ENCODE measurements at places on chromosomes 4 and X.

- DNase-seq = peak; percentile 32
Observed at GRCh38 chr4:168637872-168638756, 141.3 kb downstream of the PALLD start.

GRCh38 chrX:154596290-154596929 is 11.5 kb downstream of the CTAG1A start:
- no peak for DNase-seq

DNA sequence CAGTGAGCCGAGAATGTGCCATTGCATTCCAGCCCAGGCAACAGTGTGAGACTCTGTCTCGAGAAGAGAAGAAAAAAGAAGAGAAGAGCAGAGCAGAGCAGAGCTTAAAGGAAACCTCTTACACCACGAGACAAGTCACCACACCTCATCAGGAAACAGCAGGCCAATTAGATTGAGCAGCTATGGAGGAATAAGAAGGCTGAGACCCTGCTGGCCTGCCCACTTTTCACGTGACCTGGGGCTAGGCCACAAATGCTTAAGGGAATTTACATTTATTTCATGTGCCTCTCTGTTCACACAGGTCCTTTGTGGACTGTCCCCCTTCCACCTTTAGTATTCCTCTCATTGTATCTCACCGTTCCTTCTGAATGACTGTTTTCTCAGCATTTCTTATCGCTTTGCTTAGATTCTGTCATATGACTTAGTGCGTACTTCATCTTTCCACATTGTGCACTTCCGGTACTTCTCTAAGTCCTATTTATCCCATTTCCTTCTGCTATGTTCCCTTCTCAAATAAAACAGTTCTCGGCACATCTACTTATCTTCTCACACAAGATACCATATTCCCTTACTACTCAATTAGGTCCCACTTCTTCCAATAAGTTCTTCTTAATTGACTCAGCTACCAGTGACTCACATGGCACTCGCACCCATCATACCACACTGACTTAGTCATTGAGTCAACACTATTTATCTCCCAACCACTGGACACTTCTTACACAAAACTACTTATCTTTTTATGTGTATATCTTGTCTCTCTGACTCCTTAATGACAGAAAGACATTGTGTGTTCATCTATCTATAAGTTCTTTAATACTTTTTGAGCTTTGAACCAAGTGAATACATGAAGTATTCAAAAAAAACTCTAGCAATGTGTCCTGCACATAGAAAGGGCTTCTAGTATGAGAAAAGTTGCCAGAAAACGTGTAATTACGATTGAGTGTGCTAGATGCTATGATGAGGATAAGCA is 11.0 kb downstream of the CUL4B start:
- peak; percentile 83 for DNase-seq

- DNase-seq = peak; percentile 23
Observed at GRCh38 chr4:113878668-113879067, 100.8 kb downstream of the ARSJ start.

- DNase-seq = no peak
Observed at GRCh38 chr4:182065255-182065654, 177.9 kb upstream of the TENM3 start.

- DNase-seq = no peak
Observed at GRCh38 chr4:3716631-3717235, 49.5 kb upstream of the ADRA2C start.

DNA sequence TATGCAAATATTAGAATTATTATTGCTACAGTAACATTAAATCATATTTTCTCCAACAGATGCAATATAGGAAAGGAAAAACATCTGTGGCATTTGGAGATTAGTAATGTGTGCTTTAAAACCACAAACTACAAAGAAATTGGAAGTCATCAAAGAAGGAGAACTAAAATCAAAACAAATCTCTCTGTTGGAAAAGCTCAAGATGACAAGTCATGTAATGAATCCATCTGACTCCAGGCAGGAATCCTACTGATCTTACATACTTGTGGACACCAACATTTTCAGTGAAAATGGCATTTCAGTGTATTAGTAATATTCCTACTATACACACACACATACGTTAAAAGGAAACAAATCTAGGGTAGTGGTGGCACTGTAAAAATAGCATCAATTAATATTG is 98.2 kb downstream of the SLC39A8 start:
- DNase-seq = no peak

DNA sequence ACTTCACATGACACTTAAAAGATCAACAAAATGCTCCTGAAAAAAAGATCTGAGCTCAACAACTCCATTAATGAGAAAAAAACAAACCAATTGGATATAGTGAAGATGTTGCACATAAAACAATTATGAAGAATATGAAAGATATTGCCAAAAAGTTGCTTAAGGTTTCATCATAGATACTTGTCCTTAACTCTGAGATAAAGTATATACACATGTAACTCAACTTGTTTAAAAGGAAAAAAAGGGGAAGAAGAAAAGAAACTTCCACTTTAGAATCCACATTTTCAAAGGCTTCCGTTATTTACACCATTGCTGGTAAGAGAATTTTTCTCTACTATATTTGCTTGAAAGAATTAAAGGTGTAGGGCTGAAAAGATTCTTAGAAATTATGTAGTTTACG is 2.7 kb downstream of the AFAP1 start:
- DNase-seq = no peak

- DNase-seq = no peak
Observed at GRCh38 chr4:31968842-31969241, 1248.7 kb downstream of the PCDH7 start.

DNA sequence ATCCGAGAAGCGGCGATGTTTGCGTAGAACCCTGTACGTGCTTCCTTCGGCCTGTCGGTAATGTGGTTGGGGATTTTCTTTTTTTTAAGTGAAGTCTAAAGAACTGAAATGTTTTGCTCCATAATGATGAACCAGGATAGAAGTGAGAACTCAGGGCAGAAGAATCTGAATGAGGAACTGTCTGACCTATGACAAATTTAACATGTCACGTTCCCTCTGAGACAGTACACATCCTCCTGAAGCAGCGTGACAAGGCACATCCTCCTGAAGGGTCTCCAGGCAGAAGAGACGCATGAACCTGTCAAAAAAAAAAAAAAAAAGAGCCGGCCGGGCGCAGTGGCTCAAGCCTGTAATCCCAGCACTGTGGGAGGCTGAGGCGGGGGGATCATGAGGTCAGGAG is 6.2 kb downstream of the CSF2RA start:
- DNase-seq = no peak

DNA sequence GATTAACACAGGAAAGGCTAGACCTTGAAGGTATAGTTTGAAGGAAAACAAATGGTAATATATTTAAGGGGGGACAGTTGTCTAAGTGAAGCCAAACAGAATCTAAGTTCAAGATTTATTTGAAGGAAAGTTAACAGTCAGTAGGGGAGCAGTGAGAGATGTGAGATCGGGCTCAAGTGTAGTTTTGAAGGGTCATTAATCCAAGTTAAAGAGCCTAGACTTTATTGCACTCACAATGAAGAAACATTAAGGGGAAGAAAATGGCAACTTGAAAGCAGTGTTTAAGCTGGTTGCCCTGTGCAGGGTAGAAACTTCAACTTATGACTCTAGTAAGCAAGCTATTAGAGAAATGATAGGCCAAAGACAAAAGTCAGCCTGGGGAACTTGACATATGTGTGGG is 1952.2 kb downstream of the PCDH7 start:
- no peak for DNase-seq

DNA sequence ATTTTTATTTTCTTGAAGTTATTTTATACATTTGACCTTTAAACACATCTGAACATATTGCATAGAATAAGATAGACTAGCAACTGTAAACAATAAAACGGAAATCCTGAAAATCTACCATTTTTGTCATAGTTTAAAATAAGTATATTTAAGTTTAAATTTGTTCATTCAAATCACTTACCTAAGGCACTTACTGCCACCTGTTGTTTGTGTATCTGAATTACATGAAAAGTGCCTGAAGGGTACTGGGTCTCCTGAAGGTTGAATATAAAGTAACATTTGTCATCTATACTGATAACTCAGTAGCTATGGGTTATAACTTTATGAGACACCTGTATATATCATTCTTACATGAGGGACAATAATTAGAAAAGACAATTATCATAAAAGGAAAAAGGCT is 38.6 kb downstream of the TRPC5 start:
- no peak for DNase-seq

DNA sequence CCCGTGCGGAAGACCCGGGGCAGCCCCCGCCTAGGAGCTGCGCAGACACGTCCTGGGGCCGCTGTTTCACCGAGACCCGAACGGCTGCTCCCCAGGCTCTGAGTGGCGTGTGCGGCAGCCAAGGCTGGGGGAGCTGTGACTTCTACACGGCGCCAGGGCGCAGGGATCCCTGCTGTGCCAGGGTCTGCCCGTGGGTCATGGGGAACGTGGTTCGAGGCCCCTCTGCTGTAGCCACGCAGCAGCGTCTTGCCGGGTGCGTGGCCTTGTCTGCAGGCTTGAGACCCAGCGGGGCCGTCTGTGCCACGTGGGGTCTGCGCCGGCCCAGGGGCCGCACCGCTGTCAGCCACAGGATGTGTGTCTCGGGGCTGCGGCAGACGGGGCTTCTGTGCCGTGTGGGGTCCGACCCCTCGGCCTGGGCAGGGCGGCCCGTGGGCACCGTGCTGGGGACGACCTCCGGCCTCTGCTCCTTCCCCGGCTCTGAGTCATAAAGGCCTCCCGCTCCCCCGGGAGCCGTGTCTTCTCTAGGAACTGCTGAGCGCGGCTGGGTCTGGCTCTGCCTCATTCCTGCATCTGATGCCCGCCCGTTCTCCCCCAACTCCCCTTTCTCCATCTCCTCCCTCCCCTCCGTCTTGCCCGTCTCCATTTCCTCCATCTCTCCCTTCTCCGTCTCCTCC is 12.7 kb upstream of the GTPBP6 start:
- DNase-seq = peak; percentile 11

DNA sequence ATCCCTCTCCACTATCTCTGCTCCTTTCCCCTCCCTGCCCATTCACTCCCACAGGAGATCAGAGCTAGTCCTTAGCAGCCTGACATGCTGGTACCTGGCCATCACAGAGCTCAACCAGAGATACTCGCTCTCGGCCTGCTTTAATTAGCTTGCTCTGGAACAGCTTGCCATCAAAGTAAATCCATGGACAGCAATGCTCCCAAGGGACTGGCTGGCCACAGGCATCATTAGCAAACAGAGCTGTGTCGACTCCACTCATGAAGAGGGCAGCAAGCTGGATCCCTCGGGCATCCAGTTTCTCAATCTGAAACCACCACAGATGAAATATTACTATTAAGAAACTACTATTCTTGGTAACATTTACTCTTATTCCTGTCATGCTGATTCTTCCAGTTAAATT is 43.4 kb upstream of the PHF8 start:
- DNase-seq = no peak

- DNase-seq = no peak
Observed at GRCh38 chrX:24153796-24154189, 4.3 kb downstream of the ZFX start.

GRCh38 chr4:38123555-38123954 is 163.4 kb downstream of the PTTG2 start:
- no peak for DNase-seq
